ENCODE measurements at places on chromosomes 12 and 14. TPM values are rescaled to one million over a fixed set of nuclear protein-coding genes. Genes with fewer than 3 reads are reported as not detected.

SERPINA3 gene
- 0.29 TPM for total RNA-seq

ACOT6 gene
- total RNA-seq = 0.47 TPM

PAWR gene
- 232 TPM for total RNA-seq

PUS7L gene
- 18.3 TPM for total RNA-seq

OLR1 gene
- total RNA-seq = 3.0 TPM

IFI27 gene
- total RNA-seq = 20.4 TPM

GLIPR1 gene
- total RNA-seq = 12.8 TPM
